Neural cell (in vitro differentiated cells): ENCODE measurements at places on chromosomes 5 and 9. TPM values are rescaled to one million over a fixed set of nuclear protein-coding genes. Genes with fewer than 3 reads are reported as not detected.

NIPAL4 gene
- polyA plus RNA-seq, result not detected in 2 replicates

GRIN3A gene
- polyA plus RNA-seq, result 0.18 and 0.59 TPM in 2 replicates

SV2C gene
- 0.45 and 0.88 TPM in 2 replicates for polyA plus RNA-seq

PCDHB3 gene
- 3.9 and 4.9 TPM in 2 replicates for polyA plus RNA-seq

PLPPR1 gene
- polyA plus RNA-seq, result 135 and 157 TPM in 2 replicates

OLFML2A gene
- 0.15 and 0.48 TPM in 2 replicates for polyA plus RNA-seq

DRD1 gene
- 0.33 and 0.72 TPM in 2 replicates for polyA plus RNA-seq

RXRA gene
- 2.3 and 2.7 TPM in 2 replicates for polyA plus RNA-seq

LMX1B gene
- 0.26 TPM in 1 of 2 replicates, not detected in the other for polyA plus RNA-seq
